ENCODE measurements at places on chromosomes 2 and 18. TPM values are rescaled to one million over a fixed set of nuclear protein-coding genes. Genes with fewer than 3 reads are reported as not detected.

Gene NTSR2
- not detected for total RNA-seq

Gene POMC
- total RNA-seq: not detected

Gene VAMP8
- 122 TPM for total RNA-seq

Gene HRH4
- total RNA-seq: not detected

Gene PRPF40A
- total RNA-seq: 149 TPM

Gene PIK3C3
- total RNA-seq: 61.1 TPM

DNA sequence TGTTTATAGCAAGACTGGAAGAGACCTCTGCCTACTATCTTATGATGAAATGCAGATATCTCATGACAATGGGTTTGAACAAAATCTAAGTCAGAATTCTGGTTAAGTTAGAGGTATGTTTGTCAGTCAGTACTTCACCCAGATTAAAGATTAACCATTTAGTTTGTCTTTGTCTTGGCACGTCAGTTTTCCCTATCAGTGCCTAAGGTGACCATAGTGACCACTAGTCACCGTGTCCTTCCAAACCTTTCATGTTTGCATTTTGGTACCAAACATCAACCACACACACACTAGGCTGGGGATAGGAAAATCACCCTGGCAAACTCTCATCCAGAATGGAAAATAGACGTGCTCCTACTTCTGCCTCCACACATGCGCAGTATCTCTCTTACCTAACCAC lies 248.9 kb downstream of the PIEZO2 start:
- H3K36me3 ChIP-seq: no peaks in the 10 kb centered on the region
- no peak overlapping the region for H3K4me3 ChIP-seq
- H3K4me1 ChIP-seq: no peaks in the 10 kb centered on the region
- H3K27me3 ChIP-seq: 0 out of 2 replicates have a peak, but pooled peaks cover 3% of the 10 kb centered on the region

- no peaks in the 10 kb centered on the region for H3K27me3 ChIP-seq
- peak; percentile 74 for DNase-seq
- H3K36me3 ChIP-seq: no peaks in the 10 kb centered on the region
- H3K4me1 ChIP-seq: no peaks in the 10 kb centered on the region
These were observed 81.2 kb downstream of the ADD2 start for GRCh38 chr2:70686577-70687460.

DNA sequence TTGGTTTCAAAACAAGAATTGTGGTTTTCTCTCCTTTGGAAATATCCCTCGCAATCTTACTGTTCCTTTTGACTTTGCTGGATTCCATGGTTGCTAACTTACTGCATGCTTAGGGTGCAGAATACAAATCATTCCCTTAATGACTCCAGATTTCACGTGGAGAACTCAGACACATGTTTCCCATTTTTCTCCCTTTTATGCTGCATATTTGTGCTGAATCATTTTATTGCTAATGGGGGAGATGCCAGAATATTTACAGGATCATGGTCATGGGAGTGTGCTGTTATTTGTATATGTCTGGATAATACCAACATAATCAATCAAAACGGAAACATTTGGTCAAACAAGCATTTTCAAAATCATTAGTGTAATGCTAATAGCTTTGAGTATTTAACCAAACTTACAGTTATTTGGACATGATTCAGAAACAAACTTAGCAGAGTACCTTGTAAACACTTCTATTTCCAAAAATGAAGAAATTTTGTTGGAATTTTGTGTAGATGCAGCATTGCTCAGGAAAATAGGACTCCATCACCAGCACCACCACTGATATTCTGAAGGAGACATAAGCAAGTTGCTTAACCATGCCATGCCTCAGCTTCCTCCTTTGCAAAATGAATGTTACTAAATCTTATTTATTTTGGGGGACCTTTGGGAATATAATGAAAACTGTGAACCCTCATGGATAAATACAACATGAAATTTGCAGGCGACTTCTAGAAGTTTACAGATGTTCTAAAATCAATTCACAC lies 122.5 kb upstream of the RND3 start:
- H3K27ac ChIP-seq: no peak overlapping the region
- H3K4me3 ChIP-seq: no peak overlapping the region
- H3K4me1 ChIP-seq: no peaks in the 10 kb centered on the region

- H3K4me3 ChIP-seq: no peak overlapping the region
- DNase-seq: no peak
- H3K27ac ChIP-seq: no peak overlapping the region
These were observed 18.2 kb downstream of the AFTPH start for GRCh38 chr2:64542071-64543007.

DNA sequence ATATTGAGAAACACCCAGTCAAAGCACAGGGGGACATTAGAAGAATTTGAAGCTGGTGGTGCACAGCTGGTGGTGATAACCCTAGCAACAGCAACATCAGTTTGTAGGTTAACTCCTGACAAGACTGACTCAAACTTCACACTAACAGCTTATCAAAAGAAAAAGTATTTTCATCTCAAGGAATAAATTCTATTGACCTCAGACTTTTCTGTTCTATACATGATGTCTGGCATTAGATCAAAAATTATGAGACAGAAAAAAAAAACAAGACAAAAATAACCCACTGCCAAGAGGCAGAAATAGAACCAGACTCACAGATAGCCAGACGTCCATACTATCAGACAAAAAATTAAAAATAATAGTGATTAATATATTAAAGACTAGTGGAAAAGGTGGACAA lies 126.1 kb downstream of the COL6A3 start:
- no peaks in the 10 kb centered on the region for H3K4me1 ChIP-seq
- DNase-seq: no peak
- no peak overlapping the region for H3K4me3 ChIP-seq
- H3K27me3 ChIP-seq: no peaks in the 10 kb centered on the region
- H3K36me3 ChIP-seq: no peaks in the 10 kb centered on the region

- no peaks in the 10 kb centered on the region for H3K27me3 ChIP-seq
- H3K4me1 ChIP-seq: no peaks in the 10 kb centered on the region
- H3K27ac ChIP-seq: no peak overlapping the region
- no peak for DNase-seq
- H3K4me3 ChIP-seq: no peak overlapping the region
These were observed 12.5 kb downstream of the KCNIP3 start for GRCh38 chr2:95309599-95309998.

All from Karpas-422 (cell line).